H7 (cell line): ENCODE measurements at places on chromosomes 3 and 15. TPM values are rescaled to one million over a fixed set of nuclear protein-coding genes. Genes with fewer than 3 reads are reported as not detected.

GRCh38 chr3:14141602-14142341 is 16.9 kb downstream of the TMEM43 start:
- DNase-seq: no peak

The RETNLB gene
- not detected in 2 replicates for total RNA-seq

The ARHGEF26 gene
- total RNA-seq: 5.4 and 6.0 TPM in 2 replicates

- no peak for DNase-seq
These were observed 52.8 kb downstream of the ATP8B4 start for GRCh38 chr15:50066202-50066601.

GRCh38 chr3:192515664-192516045 is 211.7 kb downstream of the FGF12 start:
- peak; percentile 33 for DNase-seq

- no peak for DNase-seq
These were observed 41.9 kb downstream of the NDUFB4 start for GRCh38 chr3:120637851-120638559.

The IQCF5 gene
- not detected in 2 replicates for total RNA-seq

DNA sequence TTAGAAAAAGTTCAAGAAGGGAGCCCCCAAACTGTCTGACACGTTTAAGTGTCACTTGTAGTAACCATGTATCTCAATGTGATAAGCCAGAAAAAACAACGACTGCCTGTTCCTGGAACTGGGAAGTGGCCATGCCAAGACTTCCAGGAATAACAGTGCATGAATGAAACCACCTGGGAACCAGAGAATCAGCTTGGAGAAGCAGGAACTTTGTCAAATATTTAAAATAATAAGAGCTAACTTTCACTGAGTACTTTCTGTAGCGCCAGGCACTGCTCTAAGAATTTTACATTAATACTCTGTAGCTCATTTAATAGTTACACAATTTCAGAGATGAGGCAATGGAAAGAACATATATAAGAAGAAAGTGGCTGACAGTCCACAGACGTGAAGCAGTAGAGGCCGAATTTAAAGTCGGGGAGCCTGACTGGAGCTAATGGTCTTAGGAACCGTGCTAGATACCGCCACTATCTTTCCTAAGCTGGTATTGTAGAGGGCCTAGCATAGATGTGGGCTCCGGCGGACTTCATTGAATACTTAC is 876 bp downstream of the PLSCR1 start:
- no peak for DNase-seq

The ROBO1 gene
- total RNA-seq: 34.5 and 71.2 TPM in 2 replicates

The PTH1R gene
- 32.3 and 35.2 TPM in 2 replicates for total RNA-seq

The BFSP2 gene
- not detected in 2 replicates for total RNA-seq

GRCh38 chr3:35932995-35933394 is 293.7 kb downstream of the ARPP21 start:
- DNase-seq: no peak

The CCR1 gene
- not detected in 2 replicates for total RNA-seq

DNA sequence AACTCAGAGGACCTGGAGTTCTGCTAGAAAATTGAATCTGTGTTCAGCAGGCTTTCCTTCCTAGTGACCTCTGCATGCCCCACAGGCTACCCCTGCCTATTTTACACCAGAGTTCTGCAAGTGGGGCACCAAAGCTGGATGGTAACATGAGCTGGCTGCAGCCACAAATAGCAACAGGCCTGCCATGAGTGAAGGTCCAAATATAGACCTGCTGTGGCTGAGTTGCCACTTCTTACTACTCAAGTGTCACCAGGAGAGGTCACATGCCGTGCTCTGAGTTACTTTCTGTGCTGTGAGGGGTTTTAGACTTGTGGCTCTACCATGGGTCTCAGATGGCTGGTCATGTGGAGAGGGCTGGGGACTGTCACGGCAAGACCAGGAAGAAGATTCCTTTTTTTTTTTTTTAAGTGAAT is at the start of gene FSD2:
Gene FSD2 (minus strand): TSS at position 76 of the 413 bp plus-strand sequence. CDS start 18,679 bp downstream, outside the sequence.
- no peak for DNase-seq

DNA sequence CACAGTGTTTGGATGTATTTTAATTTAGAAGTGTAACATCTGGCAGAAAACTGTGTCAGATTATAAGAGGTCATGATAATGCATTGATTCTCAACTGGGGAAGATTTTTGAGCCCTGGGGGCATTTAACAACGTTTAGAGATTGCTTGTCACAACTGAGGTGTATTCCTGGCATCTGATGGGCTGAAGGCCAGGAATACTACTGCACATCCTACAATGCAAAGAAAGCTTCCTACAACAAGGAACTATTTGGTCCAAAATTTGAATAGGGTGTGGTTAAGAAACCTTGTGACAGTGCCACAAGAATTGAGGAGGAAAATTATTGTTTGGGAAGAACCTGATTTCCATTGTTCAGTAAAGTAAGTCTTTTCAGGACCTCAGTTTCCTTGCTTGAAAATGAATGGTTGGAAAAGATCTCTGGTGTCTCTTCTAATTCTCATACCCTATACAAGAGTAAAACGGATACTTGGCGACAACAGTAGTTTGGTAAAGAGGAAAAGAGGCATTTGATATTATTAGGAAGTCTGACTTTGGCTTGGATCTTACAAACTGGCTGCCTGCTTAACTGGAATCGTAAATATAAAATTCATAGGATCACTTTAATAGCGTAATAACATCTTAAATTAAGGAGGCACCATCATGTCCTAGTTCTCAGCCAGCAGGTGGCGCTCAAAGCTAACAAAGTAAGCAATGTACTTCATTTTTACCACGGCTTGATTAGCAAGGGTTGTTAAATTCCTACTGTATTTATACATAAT is 4.3 kb downstream of the DAZL start:
- peak; percentile 55 for DNase-seq

GRCh38 chr3:58414538-58415197 is 19.0 kb downstream of the PDHB start:
- peak; percentile 56 for DNase-seq

The CYP1A2 gene
- total RNA-seq: not detected in 2 replicates

The ATP8B4 gene
- not detected in 2 replicates for total RNA-seq

GRCh38 chr3:49257187-49257586 is 19.8 kb downstream of the C3orf62 start:
- DNase-seq: no peak

The TRNT1 gene
- 14.3 and 14.7 TPM in 2 replicates for total RNA-seq

DNA sequence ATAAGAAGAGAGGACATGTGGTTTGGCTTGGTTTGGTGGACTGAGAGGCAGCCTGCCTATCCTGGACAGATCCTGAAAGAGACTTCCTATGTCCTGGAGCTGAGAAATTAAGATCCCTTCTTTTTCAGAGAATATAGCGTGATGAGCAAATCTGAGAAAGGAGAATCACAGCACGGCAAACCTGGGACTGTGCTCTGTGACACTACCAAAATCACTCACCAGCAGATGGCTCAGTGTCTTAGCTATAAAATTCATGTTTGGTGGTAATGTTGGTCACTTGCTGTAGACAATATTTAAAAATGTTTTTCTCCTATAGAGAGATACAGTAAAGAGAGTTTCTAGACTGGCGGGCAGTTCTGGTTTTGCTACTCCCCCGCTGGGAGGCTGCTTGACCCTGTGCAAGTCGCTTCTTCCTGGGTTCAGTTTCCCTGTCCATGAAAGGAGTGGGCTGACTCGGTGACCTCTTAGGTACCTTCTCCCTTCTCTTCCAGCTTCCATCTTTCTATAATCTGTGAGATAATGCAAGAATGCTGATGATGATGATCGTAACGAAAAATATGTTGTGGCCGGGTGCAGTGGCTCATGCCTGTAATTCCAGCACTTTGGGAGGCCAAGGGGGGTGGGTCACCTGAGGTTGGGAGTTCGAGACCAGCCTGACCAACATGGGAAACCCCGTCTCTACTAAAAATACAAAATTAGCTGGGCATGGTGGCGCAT is 7.6 kb upstream of the HES1 start:
- no peak for DNase-seq

The DPPA4 gene
- 546 and 887 TPM in 2 replicates for total RNA-seq

The PRSS50 gene
- total RNA-seq: 0.07 and 0.92 TPM in 2 replicates

GRCh38 chr3:197542741-197543454 is 12.9 kb downstream of the BDH1 start:
- peak; percentile 33 for DNase-seq

- DNase-seq: no peak
These were observed 744.9 kb upstream of the ARRDC4 start for GRCh38 chr15:97215629-97216028.

- no peak for DNase-seq
These were observed 529.9 kb upstream of the ROBO1 start for GRCh38 chr3:80297720-80298119.

The GALNT15 gene
- 0.67 TPM in 1 of 2 replicates, not detected in the other for total RNA-seq

The FBXW12 gene
- total RNA-seq: 0.07 and 0.67 TPM in 2 replicates

DNA sequence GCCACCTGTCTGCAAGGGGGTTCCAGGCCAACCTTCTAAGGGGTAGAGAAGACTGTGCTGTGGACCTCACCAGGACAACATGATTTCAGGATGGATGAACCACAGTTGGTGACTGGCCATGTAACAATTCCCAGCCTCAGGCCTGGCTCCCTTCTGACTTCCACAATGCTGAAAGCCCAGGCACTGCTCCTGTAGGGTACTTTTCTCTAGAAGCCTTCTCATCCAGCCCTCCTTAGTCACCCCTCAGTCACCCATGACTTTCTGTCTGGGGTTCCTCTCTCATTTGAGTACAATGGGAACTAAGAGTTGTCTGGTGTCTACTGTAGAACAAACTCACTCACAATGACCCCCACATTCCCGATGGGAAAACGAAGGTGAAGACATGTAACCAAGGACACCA is 8.6 kb downstream of the ALS2CL start:
- no peak for DNase-seq

DNA sequence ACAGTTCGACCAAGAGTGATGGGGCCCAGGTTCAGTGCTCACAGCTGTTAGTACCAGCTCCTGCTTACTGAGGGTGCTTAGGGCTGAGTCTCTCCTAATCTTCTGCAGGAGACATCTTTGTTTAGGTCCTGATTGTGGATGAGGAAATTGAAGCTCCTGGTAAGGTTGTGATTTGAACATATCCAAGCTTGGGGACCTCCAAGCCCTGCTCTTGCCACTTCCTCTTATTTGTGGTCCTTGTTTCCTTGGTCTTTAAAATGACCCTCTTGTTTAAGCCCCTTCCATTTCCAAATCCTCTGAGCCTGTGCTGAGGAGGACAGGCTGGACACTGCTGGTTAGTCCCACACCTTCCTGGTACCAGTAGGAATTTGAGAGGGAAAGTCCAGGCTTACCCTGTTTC is 87.0 kb downstream of the EEFSEC start:
- no peak for DNase-seq

The ABI3BP gene
- total RNA-seq: 0.03 TPM in 1 of 2 replicates, not detected in the other

DNA sequence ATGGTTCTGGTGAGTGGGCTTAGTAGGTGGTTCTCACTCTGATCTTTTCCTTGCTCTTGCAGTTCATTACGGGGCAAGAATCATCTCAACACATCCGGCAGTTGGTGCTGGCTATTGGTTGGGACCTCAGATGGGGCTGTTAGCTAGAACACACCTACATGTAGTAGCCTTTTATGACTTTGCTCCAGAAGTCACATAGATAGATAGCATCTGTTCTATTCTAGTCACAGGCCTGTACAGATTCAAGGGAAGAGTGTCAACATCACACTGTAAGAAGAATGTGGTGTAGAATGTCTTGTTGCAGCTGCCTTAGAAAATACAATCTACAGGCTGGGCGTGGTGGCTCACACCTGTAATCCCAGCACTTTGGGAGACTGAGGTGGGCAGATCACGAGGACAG is 15.1 kb downstream of the RAB5A start:
- no peak for DNase-seq

The ARRDC4 gene
- total RNA-seq: 1.0 and 4.1 TPM in 2 replicates

DNA sequence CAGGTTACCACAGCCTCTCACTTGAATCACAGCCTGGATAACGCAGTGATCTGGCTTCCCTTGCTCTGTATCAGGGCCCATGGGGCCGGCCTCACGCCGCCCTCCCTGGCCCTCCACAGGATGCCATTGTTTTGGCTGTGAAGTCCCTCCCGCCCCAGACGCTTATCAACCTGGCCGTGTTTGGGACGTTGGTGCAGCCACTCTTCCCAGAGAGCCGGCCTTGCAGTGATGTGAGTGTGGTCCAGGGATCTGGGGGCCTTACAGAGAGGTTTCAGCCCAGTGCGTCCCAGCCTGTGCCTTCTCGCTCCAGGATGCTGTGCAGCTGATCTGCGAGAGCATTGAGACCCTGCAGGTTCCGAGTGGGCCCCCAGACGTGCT is 6.6 kb downstream of the VWA5B2 start:
- peak; percentile 67 for DNase-seq

- no peak for DNase-seq
These were observed 292.7 kb downstream of the UACA start for GRCh38 chr15:70470556-70471191.

DNA sequence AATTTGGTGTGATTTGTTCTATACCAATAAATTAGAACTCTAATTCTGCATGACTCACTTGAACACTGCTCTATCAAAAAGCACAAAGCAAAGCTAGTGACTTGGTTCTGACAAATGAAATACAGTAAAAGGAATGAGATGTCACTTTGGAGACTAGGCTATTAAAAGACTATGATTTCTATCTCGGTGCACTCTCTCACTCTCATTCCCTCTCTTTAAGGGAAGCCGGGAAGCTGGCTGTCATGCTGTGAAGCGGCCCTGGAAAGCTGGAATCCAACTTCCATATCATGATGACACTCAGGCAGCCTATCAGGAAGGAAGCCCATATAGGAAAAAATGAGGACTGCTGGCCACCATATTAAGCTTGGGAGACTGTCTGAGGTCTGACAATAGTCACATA is 590.1 kb upstream of the CBLB start:
- no peak for DNase-seq

- DNase-seq: no peak
These were observed 35.2 kb downstream of the PYGO1 start for GRCh38 chr15:55552926-55553325.
